ENCODE measurements at places on chromosomes 11 and 22. TPM values are rescaled to one million over a fixed set of nuclear protein-coding genes. Genes with fewer than 3 reads are reported as not detected.

MOGAT2 gene
- total RNA-seq = not detected

DNA sequence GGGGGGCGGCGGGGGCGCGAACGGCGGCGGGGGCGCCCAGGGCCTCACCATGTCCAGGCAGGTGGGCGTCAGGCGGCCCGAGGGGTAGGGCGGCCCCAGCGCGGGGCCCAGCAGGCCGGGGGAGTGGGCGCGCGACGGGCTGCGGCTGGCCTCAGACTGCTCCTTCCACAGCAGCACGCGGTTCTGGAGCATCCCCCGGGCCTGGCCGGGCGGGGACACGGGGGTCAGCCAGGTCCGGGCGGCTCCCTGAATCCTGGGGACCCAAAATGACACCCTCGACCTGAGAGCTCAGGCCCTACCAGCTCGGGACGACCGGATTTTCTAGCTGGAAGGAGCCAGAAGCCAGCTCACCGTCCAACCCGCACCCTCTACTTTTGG, 5.5 kb upstream of the SLC16A8 start:
- DNase-seq = no peak

- DNase-seq = no peak
Measured at GRCh38 chr11:68116126-68116525, 5.1 kb downstream of the CHKA start.

APOL6 gene
- 54.4 TPM for total RNA-seq

OR52M1 gene
- total RNA-seq = not detected

RBM14 gene
- 49.3 TPM for total RNA-seq

CD3D gene
- 4.1 TPM for total RNA-seq

C22orf23 gene
- 0.46 TPM for total RNA-seq

BTG4 gene
- total RNA-seq = 4.1 TPM

PKP3 gene
- total RNA-seq = 46.1 TPM

GRCh38 chr11:120057595-120058581, 80.0 kb downstream of the TRIM29 start:
- DNase-seq = peak; percentile 56

DNA sequence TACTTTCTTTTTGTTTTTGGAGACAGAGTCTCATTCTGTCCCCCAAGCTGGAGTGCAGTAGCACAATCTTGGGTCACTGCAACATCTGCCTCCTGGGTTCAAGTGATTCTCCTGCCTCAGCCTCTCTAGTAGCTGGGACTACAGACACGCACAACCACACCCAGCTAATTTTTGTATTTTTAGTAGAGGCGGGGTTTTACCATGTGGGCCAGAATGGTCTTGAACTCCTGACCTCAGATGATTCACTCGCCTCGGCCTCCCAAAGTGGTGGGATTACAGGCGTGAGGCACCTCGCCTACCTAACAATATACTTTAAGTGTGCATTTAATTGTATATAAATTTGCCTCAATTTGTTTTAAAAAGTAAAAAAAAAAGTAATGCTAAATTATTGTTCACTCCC, 38.4 kb downstream of the GRK3 start:
- no peak for DNase-seq

- peak; percentile 6 for DNase-seq
Measured at GRCh38 chr11:8253566-8253965, 10.1 kb downstream of the LMO1 start.

SYT8 gene
- total RNA-seq = 7.9 TPM

DNA sequence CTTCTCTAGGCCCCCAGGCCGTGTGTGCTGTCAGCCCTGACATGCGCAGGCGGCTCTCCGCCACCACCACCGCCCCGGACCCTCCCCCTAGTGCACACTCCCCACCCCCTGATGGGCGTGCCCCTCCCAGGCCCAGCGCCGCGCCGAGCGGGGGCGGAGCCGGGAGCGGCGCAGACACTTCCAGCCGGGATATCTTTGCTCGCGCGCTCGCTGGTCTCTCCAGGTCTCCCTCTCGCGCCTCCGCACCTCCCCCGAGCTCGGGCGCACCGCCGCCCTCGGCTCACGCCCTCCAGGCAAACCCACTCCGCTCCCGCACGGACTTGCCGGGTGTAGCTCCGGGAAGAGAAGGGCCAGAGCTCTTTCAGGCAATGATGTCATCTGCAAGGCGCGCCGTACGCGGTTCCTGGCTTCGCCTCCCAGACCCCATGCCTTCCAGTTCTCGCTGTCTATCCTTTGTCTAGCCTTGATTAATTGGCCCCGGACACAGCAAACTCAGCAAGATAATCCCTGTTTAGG, at the start of gene SCN3B:
Gene SCN3B, minus strand, starts transcription at position 59 of the 516 bp plus-strand sequence. CDS start 823 bp downstream, outside the sequence.
- DNase-seq = peak; percentile 88

- DNase-seq = no peak
Measured at GRCh38 chr22:45580726-45581381, 78.2 kb downstream of the FBLN1 start.

GRCh38 chr11:120168960-120169681, 31.2 kb upstream of the TRIM29 start:
- DNase-seq = peak; percentile 95

- DNase-seq = no peak
Measured at GRCh38 chr11:129333873-129334272, 41.8 kb upstream of the BARX2 start.

GRCh38 chr11:83088965-83089364, 17.3 kb upstream of the RAB30 start:
- no peak for DNase-seq

DNA sequence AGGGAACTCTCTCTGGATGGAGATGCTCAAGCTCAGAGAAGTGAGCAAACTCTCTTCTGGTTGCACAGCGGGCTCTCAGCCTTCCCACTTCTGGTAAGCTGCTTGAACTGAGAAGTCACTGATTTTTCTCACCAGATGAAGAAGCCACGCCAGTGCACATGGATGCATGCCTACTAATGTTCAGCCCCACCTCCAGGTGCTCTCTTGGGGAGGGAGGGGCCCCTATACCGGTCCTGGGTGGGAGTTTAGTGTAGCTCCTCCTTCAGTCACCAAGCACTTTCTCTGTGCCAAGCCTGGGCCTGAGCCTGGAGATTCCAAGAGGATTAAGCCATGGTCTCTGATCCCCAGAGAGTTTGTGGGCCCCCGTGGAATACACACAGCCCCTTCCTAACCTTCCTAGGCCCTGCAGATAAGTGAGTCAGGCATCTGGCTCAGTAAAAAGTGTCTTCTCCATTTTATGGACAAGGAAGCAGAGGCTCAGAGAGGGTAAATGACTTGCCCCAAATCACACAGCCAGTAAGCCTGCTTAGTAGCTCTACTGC, 142.2 kb downstream of the ST3GAL4 start:
- no peak for DNase-seq

- no peak for DNase-seq
Measured at GRCh38 chr11:44591557-44591956, 26.1 kb downstream of the CD82 start.

DNA sequence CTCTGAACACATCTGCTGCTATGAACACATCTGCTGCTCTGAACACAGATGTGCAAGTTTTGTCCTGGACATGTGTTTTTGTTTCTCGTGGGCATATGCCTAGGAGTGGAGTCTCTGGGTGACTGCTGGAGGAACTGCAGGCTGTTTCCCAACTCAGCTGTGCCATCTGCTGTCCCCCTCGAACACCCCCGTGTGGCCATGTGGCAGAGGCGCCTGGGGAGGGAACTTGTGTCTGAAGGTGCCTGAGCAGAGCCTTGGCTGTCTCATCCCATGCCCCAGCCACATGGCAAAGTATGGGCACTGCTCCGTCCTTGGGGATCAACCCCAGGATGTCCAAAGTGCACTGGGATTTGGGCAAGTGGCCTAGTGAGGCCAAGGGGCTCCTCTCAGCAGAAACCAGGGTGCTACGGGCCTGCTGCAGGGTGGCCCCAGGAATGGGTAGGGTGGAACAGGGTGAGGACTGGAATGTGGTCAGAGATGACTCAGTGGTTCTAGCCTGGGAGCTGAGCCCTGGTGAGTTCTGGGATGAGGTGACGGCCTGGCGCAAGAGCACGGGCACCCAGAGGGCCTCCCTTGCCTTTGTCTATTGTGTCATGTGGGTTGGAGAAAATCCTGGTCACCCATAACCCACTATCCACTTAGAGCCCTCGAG, 14.7 kb downstream of the GATD1 start:
- DNase-seq = no peak

TYR gene
- total RNA-seq = not detected

HEPN1 gene
- total RNA-seq = not detected

PRG3 gene
- not detected for total RNA-seq

CYTH4 gene
- total RNA-seq = 41.1 TPM

MDK gene
- total RNA-seq = 19.6 TPM

ANKRD49 gene
- 39.8 TPM for total RNA-seq

BRSK2 gene
- total RNA-seq = 0.11 TPM

TOLLIP gene
- 39.5 TPM for total RNA-seq

OOSP4B gene
- total RNA-seq = not detected

OTUB1 gene
- total RNA-seq = 95.3 TPM

DNA sequence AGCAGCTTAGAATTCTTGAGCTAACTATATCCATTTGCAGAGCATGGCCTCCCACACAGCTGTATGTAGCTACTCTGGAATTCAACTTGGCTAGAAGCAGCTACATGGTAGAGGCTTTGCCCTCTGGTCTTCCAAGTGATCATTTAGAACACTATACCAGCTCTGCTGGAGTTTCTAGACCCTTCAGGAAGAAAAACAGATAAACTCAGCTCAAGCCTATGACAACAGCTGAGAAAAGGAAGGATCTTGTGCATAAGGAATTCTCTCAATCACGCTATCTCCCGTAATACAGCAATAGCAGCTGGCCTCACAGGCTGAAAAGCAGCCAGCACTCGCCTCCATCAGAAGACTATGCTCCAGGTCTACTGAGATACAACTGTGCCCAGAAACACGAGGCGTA, 50.6 kb upstream of the APOA1 start:
- DNase-seq = no peak

DNA sequence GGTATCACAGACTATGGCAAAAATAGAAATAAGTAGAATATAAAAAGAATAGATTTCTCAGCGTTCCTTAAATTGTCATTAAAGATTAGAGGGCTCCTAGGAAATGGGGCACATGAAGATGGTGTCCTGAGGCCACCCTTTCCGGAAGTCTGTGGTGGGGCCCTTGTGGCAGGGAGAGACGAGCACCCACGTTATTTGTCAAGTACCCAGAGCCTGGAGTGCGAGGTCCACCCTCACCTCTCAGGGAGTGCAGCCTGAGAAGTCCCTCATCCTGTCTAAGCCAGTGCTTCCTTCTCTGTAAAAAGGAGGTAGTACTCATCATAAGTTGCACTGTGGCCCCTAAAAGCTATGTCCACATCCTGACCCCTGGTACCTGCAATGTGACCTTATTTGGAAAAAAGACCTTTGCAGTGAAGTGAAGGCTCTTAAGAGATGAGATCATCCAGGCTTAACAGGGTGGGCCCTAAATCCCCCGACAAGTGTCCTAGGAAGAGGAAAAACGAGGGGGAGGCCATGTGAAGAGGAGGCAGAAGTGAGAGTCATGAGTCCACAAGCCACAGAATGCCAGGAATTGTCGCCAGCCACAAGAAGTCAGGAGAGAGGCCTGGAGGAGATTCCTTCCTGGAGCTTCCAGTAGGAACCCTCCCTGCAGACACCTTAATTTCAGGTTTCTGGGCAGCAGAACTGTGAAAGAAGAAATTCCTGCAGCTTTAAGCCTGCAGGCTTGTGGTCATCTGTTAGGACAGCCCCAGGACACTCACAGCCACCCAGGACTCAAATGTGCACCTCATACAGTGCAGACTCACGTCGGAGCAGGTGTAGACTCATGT, 76.8 kb upstream of the CCND1 start:
- no peak for DNase-seq

- peak; percentile 51 for DNase-seq
Measured at GRCh38 chr11:76835928-76836612, 24.6 kb upstream of the ACER3 start.

GRCh38 chr11:74010306-74011300, 1.7 kb upstream of the UCP3 start:
- DNase-seq = no peak

- DNase-seq = no peak
Measured at GRCh38 chr11:30586251-30587144, at the start of gene MPPED2. MPPED2 (minus strand) TSS chr11:30586353; CDS start chr11:30580373, 5,980 bp downstream.

- no peak for DNase-seq
Measured at GRCh38 chr11:85697747-85698146, 11.8 kb upstream of the CCDC89 start.

NCR3LG1 gene
- 4.2 TPM for total RNA-seq

- peak; percentile 66 for DNase-seq
Measured at GRCh38 chr11:69084371-69084770, 35.6 kb downstream of the TPCN2 start.

CFAP300 gene
- total RNA-seq = 15.9 TPM
